Fibroblast of skin of abdomen (primary cell): ENCODE measurements at places on chromosomes 11 and 22.
A peak's percentile ranks its signal among the peaks of the same experiment; 100 is the strongest.

DNA sequence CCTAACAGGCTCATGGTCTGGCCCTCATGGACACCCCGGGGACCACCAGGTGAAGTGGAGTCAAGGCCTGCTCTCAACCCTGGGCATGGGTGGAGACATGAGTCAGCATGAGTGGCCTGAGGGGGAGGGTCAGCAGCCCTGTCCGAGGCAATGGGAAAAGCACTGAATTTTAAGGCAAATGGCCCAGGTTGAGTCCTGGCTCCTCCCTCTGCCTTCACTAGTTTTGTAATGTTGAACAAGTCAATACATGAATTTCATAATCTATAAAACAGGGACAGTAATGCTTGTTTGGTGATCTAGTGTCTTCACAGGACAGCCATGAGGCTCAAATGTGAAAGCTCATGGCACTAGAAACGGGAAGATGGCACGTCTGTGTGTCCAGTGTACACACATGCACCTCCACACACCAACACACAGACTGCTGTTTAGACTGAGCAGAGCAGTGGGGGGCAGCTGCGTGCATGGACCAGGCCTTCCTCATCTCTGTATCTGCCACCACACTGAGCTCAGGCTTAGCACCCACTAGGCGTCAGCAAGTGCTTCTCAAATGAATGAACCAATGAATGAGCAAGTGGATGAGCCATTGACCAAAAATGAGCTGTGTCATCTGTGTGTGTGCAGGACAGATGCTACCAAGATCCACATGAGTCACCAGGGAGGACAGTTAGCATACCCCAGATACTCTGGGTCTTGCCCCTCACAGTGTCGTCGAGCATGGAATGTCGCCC lies 63.4 kb downstream of the NRXN2 start:
- DNase-seq, result peak; percentile 91

DNA sequence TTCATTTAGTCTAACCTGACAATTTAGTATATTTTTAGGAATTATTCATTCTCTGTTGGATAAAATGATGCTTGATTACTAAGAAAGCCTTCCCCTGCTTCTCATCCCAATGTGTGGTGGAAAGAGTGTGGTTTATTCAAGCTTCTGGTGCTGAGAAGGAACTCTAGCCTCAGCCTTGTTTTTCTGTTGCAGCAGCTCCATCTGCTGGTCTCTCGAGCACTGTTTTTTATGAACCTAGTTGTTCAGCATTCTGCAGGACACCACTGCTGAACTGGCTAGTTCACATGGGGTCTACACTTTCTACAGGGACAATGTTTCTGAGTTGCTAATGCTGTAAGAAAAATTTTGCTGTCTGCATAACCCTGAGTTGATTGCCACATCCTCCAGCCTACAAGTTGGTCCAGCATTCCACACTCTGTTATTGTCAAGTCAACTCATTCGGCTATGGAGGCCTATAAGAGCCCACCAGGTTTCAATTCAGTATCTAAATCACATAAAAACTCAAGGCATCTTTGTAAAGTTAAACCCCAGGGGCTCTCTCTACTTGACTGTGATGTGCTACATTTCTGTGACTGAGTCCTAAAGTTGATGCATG lies 14.3 kb downstream of the OR2AG2 start:
- DNase-seq, result peak; percentile 29

- no peak for DNase-seq
Observed at GRCh38 chr22:18970948-18971315, 34.8 kb upstream of the PRODH start.

DNA sequence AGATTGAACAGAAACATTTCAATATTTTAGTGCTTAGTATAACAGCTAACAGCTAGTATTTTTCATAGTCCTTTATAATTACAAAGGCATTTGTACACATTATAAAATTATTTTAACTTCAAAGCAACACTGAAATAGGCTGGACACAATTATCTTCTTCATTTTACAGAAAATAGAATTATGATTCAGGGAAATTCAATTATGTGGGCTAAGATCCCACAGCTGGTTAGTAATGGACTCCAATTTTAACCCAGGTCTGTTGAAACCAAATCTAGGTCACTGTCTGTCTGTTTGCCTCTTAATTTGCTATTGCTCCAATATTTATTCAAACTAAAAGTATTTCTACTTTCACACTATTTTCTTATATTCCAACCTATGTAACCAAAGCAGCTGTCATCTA lies 154.1 kb upstream of the CTSC start:
- DNase-seq, result no peak

- DNase-seq, result peak; percentile 26
Observed at GRCh38 chr22:46484861-46485595, 52.4 kb downstream of the CELSR1 start.

DNA sequence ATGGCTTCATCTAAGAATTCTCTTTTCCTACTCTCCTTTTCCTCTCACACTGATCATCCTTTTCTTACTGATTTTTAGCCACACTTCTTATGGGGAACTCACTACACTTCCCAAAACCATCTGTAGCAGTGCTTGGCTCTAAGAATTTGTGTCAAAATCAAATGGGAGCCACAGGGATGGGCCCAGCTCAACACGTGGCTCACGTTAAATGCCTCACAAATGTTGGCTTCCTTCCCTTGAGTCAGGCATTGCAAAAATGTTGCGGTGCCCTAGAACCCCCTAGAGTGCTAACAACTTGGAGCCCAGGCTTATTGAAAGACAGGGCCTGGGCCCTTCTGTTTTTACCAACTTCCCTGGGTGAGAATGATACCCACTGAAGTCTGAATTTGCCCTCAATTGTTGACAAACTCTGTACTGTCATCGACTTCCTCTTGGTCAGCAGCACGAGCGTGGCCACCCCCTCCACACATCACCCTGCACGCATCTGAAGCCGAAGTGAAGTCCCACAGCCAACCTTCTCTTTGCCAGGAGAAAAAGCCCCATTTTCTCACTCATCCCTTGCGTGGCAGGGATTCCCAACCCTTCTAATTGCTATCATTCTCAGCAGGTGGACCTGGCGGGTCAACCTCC lies 69.7 kb downstream of the ELFN2 start:
- DNase-seq, result peak; percentile 68

DNA sequence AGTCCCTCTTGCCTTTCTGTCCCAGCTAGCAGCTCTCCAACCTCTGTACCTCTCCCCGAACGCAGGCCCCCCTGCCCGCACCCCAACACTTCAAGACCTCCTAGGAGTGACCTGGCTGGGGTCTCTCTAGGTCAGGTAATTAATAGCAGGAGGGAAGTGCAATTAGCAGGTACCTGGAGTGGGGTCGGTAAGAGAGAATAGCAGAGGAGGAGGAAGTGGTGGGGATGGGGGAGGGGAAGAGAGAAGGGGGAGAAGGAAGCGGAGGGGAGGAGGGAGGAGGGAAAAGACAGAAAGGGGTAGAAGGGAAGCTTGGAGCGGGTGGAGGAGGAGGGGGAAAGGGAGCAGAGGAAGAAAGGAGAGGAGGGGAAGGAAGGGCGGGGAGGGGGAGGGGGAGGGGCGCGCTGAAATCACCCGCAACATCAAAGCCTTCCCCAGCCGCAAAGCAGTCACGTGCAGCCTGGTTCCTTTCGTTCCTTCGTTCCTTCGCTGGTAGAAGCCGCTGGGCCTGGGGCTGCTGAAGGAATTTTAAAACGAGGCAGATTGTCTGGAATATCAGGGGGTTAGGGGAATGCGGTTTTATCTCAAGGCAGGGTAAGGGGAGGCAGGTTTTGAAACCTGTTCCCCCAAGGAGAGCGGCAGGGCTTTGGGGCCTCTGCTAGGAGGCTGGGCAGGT lies 29.3 kb upstream of the TCF20 start:
- no peak for DNase-seq

GRCh38 chr22:50197000-50197800 lies 3.6 kb upstream of the SELENOO start:
- DNase-seq, result no peak

GRCh38 chr11:82930229-82930628 lies 28.7 kb downstream of the DDIAS start:
- no peak for DNase-seq

DNA sequence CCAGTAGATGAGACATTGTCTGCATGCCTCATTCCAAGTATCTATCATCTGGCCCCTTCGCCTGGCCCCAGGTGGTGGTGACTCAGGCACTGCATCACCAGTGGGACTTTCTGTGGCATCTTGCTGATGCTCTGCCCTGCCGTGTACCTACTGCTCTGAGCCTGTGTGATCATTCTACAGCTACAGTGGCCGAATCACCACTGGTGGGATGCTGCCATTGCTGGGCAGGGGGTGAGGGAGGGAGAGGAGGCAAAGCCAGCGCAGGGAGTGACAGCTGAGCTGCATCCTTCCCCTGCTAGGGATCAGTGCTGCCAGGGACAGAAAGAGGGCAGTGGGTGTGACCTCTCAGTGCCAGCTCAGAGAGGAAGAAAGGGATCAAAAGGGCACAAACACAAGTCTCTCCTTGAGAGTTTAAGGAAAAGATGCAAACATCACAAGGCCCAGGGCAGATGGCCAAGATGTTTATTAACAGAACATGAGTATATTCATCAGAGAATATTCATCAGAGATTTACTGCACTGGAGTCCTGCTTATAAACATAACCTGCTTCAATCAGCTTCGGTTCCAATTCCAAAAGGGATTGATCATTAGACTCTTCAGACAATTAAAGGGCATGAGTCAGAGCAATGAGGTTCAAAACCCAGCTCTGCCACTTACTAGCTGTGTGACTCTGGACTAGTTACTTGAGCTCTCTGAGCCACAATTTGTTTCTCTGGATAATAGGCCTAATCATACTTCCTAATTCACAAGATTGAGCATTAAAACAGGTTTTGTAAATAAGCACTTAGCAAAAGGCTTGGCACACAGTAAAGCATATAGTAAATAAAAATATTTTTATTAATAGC lies 109.8 kb downstream of the NAT10 start:
- DNase-seq, result peak; percentile 66

- DNase-seq, result no peak
Observed at GRCh38 chr11:115256397-115257197, 247.6 kb downstream of the CADM1 start.

- no peak for DNase-seq
Observed at GRCh38 chr11:123373754-123374621, 56.1 kb upstream of the GRAMD1B start.
